ENCODE measurements at places on chromosomes 7 and 10.
A peak's percentile ranks its signal among the peaks of the same experiment; 100 is the strongest.

DNA sequence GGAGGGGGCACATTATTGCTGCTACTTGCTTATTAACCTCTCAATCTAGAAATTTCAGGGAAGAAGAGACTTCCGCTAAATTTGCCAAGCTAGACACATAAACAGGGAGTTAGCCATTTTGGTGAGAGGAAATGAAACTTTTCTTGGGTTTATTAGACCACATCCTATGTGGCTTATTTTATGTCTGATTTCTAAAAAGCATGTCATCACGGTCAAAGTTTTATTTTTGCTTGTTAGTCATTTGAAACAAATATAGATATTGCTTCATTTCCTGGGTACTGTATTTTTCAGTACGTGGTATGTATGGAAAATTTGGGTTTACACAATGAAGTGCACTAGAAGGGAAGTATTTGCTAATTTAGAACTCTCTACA, 144.1 kb downstream of the TCF7L2 start:
- DNase-seq = peak; percentile 28

DNA sequence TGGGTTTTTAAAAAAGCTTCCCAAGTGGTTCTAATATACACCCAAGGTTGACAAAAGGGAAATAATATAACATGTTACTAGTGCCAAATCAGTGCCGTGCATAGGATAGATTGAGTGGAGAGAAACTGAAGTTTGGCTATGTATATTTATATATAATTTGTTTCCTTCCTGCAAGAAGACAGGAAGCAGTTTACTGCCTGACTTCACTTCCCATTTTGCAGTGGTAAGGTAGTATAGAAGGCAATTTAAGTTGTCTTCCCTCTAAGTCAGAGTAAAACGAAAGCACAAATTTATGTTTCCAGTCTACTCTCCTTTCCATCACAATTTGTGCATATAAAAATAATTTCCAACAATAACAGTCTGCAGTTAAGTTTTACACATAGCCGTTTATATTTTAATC, 3.4 kb upstream of the HYCC1 start:
- DNase-seq = no peak

- DNase-seq = no peak
Measured at GRCh38 chr10:92430103-92430502, 139.1 kb downstream of the MARCHF5 start.

GRCh38 chr10:122561212-122561611, 658 bp downstream of the DMBT1 start:
- DNase-seq = peak; percentile 8

DNA sequence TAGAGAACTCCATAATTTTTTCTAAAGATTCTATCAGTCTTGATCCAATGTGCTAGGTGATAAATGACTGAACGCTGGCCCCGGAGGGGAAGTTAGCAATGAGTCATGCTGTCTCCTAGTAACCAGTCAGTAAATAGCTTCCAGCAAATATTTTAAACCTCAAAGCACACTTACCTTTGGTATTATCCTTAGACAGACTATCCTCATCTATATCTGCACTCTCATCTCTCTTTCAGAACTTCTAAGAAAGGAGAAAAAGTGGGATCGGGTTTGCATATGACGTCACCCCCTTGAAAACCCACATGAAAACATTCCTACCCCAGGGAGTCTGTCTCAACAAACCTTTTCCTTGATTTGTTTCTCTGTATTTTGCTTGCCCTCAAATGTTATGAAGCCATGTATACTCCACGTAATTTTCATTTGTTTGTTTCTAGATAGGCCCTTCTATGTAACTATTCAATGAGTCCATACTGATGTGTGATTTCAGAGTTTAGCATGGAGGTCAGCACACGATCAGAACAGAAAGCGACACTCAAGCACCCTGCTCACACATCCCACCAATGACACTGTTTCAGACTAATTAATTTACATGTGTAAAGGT, 174.9 kb upstream of the NRP1 start:
- peak; percentile 93 for DNase-seq

Data from RCC 7860 (cell line).